HS-27A (cell line): ENCODE measurements at places on chromosomes 1 and 21.

DNA sequence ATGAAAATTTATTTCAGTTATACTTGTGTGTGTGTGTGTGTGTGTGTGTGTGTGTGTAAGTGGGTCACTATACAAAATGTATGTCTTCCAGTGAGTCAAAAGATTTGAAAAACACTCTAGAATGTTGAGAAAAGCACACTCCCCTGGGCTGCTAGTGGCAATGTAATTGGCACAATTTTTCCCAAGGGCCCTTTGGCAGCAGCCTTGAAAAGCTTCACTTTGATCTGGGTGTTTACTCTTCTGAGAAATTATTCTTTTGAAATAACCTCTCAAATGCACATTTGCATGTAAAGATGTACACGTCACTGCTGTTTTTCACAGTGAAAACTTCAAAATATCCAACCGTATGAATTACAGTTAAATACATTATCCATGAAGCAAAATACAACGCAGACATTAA is 22.1 kb upstream of the SLC44A3 start:
- DNase-seq = no peak

DNA sequence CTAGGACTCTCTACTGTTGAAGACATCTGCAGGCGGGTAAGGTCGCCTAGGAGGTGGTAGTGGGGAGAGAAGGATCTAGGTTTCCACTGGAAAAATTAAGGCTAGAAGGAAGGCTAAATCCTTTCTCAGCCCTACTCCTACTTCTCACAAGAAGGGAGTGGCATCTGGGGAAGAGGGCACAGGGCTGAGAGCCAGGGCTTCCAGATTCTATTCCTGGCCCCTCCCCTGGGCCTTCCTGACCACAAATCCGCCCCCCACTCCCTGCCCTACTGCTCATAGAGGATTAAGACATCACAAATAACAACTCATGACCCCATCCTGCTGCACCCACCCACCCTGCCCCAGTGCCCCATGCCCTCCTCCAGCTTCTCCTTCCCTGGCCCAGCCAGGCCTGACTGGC is 2.5 kb downstream of the PHLDA3 start:
- no peak for DNase-seq

DNA sequence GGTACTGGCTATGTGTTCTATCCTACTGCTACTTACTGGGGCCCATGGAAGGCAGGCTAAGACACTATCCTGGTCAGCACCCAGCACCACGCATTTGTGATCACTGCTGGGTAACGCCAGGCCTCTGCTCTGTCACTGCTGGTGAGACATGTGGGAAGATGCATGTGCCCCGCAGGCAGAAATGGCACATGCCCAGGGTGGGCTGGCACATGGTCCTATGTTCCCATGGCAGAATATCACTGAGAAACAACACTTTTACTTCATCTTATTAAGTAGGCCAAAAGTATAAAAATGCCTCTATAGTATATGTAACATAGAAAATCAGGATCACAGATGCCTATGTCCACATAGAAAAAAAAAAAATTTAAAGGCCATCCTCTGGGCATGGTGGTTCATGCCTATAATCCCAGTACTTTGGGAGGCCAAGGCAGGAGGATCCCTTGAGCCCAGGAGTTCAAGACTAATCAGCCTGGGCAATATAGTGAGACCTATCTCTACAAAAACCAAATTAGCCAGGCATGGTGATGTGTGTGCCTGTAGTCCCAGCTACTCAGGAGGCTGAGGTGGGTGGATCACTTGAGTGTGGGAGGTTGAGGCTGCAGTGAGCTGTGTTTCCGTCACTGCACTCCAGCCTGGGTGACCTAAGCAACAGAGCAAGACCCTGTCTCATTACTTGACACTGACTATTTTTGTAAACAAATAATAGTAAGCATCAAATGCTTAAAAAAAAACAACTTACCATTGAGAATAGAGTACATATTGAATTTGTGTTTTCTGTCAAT is 11.5 kb downstream of the DDX59 start:
- no peak for DNase-seq

GRCh38 chr1:199163670-199164069 is 524.8 kb downstream of the PTPRC start:
- DNase-seq = no peak

DNA sequence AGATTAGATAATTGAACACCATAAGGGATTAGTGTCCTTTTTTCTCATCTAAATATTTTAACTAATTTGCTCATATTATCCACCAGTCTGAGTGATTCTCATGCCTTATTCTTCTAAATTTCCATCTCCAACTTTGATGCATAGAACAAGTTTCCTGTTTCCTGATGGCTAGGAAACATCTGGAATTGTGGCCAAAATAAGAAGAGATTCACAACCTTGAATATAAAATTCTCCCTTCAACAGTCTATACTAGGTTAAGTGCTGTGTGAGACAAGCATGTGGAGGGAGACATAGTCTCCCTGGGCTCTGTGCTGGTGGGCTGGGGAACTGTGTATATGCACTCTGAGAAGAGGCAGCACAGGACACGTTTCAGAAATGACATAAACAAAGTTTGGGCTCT is 21.6 kb upstream of the ROR1 start:
- DNase-seq = no peak

DNA sequence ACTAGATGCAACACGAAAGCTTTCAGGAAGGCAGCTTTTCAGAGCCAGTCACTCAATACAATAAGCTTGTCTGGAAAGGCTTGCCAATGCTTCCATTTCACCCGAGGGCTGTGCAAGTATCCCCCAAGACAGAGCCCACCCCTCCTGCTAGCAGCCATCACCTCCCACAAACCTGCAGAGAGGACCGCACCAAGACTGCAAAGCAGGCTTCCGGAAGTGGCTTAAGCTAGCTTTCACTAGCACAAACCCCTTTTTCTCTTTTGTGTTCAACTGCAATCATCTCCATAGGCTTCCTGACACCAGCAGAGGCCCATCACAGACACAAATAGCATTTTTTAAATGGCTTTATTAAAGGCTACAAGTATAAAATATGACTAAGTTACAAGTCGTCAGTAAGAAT is 31.5 kb downstream of the C1orf198 start:
- DNase-seq = no peak

DNA sequence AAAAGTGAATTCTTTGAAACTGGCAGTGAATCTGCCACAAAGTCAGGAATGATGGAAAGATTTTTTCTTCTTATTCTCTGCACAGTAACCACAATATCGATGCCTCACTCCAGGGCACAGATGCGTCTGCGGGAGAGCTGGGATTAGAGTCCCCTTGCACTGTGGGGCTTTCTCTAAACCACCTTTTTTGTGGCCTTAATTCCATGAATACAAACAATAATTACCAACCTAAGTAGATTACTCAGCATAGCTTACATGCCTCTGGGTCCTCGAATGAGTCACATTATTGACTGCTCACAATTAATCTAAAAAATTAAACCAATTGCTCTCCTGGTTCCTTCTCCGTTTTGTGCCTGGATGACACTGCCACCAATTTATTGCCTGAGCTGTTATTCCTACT is 125.8 kb downstream of the KAZN start:
- no peak for DNase-seq

- DNase-seq = no peak
These were observed 12.2 kb downstream of the HDAC1 start for GRCh38 chr1:32303997-32304622.

- no peak for DNase-seq
These were observed 604.6 kb downstream of the LRRIQ3 start for GRCh38 chr1:73593364-73593763.

- DNase-seq = no peak
These were observed 51.3 kb downstream of the SSBP3 start for GRCh38 chr1:54354899-54355298.

DNA sequence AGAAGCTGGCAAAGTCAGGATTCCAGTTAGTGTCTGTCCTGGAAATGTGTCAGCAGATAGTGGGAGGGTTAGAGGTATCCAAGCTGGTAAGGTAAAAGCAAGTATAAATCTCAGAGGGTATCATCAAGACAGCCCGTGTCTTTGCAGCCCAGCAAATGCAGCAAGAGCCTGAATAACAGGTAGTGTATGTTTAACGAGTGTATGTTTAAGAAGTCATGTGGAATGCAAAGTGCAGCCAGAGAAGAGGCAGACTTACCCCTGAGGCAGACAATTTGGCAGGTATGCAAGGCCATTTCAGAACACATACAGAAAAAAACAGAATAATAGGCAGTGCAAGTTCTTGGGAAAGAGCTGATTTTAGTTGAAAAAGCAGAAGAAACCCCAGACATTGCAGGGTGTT is 411.0 kb upstream of the NEGR1 start:
- DNase-seq = no peak

- DNase-seq = peak; percentile 51
These were observed 10.2 kb downstream of the WNT4 start for GRCh38 chr1:22132517-22133235.

DNA sequence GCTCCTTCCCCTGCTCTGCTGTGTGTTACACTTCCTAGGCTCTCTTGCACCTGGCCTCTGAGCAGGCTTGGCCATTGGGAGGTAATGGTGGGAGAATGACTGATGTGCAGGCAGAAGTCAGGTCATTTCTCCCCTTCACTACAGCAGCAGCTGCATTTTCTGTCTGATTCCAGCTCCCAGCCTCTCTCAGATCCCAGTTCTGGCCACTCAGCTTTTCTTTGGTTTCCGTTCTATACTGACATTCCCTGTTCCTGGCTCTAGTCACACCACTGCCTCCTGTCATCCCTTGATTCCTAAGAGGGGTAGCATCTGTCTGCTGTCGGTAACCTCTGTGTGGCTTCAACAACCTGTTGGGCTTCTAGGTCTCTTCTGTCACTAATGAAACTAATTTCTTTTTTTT is 127.7 kb upstream of the HOOK1 start:
- DNase-seq = no peak

DNA sequence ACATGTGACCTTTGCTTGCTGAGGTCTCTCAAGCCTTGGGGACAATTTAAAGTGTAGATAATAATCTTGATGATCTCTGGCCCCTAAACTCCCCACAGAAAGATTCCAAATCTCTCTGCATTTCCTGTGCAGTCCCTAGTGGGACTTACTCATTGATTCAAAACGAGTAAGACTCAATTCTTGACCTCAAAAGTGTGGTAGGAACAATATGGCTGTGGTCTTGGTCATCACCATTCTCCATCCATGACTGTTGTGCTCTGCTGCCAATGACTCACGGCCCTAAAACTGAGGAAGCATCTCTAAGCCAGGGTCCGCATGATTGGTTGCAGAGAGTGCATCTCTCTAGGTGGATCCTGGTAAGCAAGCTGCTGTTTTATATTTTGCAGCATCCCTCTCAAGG is 268.0 kb downstream of the PTGER3 start:
- DNase-seq = peak; percentile 22

DNA sequence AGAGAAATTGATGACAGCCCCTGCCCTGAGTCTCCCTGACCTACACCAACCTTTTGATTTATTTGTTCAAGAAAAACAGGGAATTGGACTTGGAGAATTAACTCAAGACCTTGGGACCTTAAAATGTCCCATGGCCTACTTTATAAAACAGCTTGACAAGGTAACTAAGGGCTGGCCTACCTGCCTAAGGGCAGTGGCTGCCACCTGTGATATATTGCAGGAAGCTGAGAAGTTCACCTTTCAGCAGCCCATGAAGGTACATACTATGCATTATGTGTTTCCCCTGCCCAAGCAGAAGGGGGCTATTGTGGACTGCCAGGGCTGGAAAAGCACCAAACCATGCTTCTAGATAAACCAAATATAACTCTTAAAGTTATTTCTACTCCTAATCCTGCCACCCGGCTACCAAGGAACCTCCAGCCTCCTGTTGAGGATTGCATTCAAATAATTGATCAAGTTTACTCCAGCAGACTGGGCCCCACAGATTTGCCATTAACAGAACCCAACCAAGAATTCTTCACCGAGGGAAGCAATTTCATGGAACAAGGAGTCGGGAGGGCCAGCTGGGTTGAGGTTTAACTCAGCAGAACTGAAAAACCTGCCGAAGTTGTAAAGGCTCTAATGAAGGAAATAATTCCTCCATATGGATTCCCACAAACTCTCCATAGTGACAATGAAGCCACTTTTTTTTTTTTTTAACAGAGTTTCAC is 28.2 kb downstream of the LACTBL1 start:
- DNase-seq = no peak

DNA sequence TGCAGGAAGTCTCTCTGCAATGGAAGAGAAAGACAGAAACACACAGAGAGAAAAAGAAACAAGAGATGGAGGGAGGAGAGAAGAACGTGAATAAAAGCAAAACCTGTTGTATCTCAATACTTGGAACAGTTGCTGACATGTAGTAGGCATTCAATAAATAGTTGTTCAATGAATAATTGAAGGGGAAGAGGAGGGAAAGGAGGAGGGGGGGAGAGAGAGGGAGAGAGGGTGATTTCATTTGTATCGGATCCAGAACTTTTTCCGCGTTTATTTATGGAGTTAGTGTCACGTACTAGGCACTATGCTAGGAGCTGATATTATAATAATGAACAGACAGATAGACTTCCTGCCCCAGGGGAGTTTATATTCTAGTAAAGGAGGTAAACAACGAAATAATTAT is 144.1 kb downstream of the OMA1 start:
- DNase-seq = no peak

GRCh38 chr1:58572690-58573089 is 4.4 kb downstream of the TACSTD2 start:
- no peak for DNase-seq

DNA sequence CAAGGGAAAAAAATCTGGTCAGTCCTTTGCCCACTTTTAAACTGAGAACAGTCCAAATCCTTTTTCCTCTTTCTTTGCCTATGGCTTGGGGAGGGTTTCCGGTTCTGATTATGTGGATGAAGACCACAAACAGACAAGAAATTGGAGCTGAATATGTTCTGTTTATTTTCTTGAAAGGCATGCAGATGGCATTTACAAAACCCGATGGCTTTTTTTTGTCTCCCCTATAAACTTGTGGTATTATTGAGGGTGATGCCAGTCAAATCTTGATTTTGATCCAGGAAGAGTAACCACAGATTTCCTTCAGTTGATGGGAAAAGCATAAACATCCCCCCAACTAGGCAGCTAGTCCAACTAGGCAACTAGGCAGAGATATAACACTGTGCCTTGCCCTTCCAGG is 38.9 kb downstream of the PLPP3 start:
- DNase-seq = no peak

DNA sequence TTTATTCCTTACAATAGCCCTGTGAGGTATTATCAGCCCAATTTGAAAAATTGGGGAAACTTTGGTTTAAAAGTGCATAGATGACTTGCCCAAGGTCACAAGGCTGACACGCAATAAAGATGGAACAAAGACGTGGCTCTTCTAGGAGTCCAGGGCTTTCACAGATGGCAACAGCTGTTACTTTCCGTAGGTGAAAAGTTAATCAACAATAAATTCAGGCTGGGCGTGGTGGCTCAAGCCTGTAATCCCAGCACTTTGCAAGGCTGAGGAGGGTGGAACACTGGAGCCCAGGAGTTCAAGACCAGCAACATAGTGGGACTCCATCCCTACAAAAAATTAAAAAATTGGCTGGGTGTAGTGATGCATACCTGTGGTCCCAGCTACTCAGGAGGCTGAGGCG is 87.8 kb upstream of the ATF3 start:
- DNase-seq = no peak

- DNase-seq = no peak
These were observed 296.6 kb downstream of the OMA1 start for GRCh38 chr1:58249737-58250586.
